Memory B cell (primary cell): ENCODE measurements at places on chromosomes 1 and 21.

DNA sequence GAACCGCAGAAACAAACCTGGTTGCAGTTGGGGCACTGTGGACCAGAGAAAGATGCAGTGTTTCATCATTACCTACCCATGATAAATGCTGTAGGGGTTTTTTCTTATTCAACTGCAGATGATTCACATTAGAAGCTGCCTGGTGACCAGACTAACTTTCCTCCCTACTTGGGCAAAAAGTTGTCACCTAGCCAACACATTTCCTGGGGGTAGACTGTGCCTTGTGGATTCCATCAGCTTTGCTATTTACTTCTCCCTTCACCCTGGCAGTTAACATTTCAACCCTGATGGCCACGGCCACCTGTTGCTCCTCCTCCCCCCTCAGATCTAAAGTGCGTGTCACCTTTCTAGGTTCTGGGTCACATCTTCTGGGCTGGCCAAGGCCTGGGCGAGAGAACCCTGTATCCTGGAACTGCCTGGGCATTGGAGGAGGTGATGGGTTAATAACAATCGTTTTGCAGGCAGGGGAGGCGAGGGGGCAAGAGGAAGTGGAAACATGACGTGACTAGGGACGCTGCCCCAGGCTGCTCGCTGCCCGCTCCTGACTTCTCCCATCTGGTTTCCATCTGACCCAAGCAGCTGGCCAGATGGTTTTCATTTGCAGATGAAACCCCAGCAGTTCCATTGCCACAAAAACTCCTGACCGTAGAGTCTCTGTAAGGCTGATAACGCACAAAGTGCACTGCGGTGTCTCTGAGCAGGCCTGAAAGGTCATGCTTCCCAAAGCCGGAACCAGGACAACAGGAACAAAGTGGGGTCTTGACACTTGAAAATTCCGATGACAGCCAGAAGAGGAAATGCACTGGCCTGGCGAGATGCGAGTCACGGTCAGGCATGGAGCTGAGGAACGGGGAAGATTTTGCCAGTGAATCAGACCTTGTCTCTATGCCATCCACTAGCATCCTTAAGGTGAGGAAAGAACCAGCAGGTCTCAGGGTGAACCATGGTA lies 36.6 kb downstream of the CAPZB start:
- no peak for DNase-seq

DNA sequence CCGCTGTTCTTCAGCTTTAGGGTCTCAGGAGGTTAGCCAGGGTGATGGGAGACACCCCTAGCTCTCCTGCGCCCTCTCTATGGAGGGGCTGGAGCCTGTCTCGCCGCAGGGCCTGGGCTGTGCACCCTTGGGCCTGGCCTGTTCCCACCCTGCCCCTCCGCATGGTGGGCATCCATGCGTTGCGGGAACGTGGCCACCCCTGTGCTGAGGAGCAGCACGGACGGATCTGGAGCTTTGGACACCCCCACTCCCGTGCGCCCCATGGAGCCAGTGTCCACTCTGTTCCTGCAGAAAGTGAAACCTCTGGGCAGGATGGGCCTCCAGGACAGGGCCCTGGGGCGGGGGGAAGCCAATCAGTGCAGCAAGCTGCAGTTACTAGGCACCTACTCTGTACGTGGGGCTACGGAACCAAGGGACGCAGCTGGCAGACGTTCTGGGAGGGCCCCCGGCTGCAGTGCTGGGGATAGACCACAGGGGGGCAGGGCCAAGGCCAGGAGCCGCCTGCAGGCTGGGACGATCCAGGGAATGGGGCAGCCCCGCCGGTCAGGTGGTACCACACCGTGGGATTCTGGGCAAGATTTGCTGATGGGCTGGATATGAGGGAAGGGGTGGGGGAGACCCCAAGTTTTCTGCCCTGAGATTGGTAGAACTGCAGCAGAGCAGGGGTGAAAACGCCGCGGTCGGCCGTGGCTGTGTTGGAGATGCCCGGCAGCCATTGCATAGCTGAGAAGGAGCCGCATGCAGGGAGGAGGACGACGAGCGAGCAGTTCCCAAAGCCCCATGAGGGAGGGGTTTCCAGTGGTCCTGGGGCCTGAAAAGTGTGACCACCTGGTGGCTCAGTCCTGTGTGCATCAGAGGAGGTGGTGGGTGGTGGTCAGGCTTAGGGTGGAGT lies 43.3 kb downstream of the TP73 start:
- DNase-seq, result peak; percentile 61

GRCh38 chr1:22728751-22729399 lies 18.2 kb downstream of the EPHB2 start:
- no peak for DNase-seq

DNA sequence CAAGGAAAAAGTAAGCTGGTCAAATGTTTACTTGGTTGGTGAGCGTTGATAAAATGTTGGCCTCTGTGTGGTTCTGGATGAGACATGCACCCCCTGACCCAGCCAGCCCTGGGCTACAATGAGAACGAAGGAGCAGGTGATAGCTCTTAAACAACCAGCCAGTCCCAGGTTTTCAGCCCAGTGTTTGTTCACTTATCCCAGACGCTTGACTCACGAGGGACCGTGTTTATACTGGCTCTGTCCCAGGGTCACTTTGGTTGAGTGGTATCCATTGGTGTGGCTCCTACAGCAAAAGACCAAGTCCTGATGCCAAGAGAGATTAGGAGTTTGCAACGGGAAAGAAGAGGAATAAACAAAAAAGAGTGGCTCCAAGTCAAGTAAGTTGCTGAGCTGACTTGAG lies 86.9 kb downstream of the KCNJ15 start:
- DNase-seq, result no peak

DNA sequence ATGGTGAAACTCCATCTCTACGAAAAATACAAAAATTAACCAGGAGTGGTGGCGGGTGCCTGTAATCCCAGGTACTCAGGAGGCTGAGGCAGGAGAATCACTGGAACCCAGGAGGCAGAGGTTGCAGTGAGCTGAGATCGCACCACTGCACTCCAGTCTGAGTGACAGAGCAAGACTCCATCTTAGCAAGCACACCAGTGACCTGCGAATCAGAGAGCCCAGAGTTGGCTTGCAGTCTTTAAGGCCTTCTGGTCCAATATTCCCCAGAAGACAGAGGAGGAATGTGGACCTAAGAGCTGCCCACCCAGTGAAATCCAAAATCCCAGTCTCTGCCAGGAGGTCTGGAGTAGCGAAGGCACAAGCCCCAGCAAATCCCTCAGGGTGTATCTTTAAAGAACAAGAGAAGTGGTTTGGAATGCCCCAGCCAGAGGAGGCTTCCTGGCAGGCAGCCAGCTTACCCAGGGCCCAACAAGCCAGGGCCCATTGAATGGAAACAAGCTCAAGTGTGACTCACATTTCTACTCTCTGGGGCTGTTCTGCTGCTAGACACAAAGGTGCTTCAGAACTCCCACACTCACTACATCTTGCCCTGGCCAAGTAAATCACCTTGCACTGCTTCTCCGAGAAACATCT lies 23.9 kb downstream of the GPR161 start:
- no peak for DNase-seq

DNA sequence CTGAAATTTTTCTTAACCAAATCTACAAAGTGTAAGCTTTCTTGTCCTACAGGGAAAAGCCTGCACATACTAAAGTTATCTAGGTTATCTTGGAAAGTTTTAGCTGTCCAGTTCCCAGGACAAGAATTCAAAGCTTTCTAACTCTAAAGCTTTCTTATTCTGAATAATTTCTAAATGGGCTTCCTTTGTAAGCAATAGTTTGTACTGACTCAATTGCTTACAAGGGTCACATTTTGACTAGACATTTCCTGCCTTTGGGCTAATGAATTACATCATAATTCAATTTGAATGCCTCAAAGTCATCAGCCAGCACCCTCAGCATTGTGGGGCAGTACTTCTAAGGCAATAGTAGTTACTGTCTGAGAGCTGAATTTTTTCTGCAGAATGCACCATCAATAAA lies 223.0 kb downstream of the LTN1 start:
- DNase-seq, result no peak

- DNase-seq, result peak; percentile 76
These were observed 15.3 kb downstream of the CD55 start for GRCh38 chr1:207336559-207337467.

DNA sequence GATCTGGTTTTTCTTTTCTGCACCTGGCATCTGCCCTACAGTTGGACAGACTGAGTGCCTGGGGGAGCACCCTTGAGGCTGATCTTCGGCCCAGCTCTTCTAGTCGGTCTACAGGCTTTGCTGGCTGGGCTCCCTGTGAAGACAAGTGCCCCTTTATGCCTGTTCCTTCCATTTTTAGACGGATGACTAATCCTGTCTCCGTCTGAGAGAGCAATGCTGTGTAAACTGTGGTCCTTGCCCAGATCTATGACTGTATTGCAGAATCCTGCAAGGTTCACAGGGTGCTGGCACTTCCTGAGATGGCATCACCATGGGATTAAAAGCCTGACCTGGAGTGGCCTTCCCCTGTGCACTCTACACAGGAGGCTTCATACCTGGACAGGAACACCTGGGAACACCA lies 47.6 kb upstream of the SAMD13 start:
- no peak for DNase-seq

- no peak for DNase-seq
These were observed 49.8 kb upstream of the IFNLR1 start for GRCh38 chr1:24236789-24237371.

- peak; percentile 81 for DNase-seq
These were observed 9.1 kb downstream of the TLR5 start for GRCh38 chr1:223133824-223134435.

- no peak for DNase-seq
These were observed 25.3 kb downstream of the CACNA1E start for GRCh38 chr1:181508486-181509165.

DNA sequence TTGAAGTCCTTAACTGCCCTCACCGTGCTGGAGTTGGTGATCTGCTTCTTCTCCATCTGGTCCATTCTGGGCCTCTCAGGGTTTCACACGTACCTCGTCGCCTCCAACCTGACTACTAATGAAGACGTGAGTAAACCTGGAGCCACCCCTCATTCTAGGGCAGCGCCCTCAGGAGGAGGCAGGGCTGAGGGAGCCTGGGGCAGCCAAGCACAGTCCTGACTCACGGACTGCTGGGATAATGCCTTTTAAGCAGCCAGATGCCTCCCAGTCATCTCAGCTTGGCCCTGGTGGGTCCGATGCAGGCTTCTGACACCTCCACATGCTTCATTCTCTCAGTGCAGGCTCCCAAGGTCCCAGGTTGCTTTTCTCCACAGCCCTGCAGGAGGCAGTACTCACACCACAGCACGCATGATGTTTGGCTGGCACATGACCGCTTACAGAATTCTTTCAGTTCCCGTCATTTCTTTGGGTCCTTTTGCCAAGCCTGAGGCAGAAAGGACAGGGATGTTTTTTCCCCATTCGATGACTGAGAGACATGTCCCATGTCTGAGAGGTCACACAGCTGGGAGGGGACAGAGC lies 11.8 kb upstream of the SFN start:
- no peak for DNase-seq

DNA sequence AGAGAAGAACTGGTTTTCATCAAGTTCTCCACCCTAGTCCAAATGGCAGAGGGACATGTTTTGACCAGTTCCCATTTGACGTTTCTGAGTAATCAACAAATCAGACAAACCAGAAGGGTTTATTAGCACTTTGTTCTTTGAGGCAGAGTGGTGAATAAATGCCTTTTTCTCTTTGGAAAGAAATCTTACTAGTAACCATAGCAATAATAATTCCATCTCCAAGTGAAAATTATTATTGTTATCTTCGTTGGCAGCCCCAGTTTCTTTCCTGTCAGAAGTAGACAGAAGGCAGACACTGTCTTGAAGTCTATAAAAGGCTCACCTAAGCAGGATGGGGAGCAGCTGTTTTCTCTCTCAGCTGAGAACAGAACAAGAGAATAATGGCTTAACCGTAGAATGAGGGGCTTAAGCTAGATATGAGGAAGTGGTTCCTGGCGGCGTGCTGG lies 391.6 kb downstream of the PBX1 start:
- no peak for DNase-seq

- DNase-seq, result no peak
These were observed 1.0 kb downstream of the PRDX6 start for GRCh38 chr1:173478094-173478674.

GRCh38 chr1:94599095-94599813 lies 57.7 kb upstream of the F3 start:
- DNase-seq, result no peak

GRCh38 chr1:80536461-80536860 lies 1264.3 kb upstream of the ADGRL2 start:
- DNase-seq, result no peak

DNA sequence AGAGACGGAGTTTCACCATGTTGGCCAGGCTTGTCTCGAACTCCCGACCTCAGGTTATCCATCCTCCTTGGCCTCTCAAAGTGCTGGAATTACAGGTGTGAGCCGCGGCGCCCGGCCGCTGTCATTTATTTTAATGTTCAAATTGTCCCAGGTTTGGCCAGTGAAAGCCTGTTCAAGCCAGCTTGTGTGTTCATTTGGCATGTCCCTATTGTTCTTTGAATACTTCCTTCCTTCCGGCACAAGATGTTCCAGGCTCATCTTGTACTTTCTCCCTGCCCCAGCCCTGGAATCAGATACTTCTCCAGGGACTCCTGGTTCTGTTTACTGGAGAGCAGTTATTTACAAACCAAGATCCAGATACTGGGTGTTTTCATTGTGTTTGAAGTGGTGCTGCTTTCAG lies 37.0 kb downstream of the ZBTB8B start:
- no peak for DNase-seq

DNA sequence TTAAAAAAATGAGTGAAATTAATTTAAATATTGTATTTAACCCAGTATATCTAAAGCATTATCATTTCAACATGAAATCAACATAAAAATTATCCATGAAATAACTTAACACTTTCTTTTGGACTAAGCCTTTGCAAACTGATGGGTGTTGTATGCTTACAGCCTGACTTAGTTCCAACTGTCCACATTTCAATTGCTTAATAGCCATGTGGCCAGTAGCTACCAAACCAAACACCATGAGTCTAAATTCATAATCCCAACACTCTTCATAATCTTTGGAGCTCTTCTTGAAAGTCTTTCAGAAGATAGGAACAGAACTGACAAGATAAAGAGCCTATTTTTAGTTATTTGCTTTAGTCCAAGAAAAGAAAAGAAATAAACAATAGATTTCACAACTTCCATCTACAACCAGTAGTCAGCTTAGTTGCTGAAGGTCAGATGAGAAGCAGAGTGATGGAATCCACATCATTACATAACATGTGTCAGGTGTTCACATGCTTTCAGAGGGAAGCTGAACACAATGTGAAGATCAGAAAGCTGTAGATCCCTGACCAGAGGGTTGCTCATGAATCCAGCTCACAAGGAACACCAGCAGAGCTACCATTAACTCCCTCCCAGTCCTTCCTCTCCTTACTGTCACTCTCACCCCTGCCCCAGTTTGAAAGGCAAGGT lies 144.0 kb upstream of the ZNF648 start:
- no peak for DNase-seq

GRCh38 chr1:52238887-52239707 lies 97.2 kb downstream of the ZFYVE9 start:
- DNase-seq, result no peak

GRCh38 chr1:6152882-6153281 lies 27.2 kb downstream of the CHD5 start:
- DNase-seq, result no peak

- DNase-seq, result no peak
These were observed 234.8 kb downstream of the NCAM2 start for GRCh38 chr21:21233051-21233450.

DNA sequence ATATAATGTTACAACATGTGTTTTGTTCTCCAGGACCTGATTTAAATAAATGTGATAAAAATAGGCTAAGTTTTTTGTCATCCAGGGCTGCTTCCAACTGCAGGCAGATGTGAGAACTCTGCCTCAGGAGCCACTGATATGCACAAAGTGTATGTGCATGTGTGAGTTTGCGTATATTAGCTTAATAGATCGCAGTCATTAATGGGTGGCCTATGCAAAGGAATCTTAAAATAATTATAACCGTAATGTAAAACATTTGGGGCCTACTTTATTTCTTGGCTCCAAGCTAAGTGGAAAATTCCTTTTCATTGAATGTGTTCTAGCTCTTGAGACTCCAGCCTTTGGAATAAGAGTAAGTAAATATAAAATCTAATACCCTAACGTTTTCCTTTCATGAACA lies 16.8 kb downstream of the DHX9 start:
- DNase-seq, result no peak
